ENCODE measurements at places on chromosomes 16 and 17. TPM values are rescaled to one million over a fixed set of nuclear protein-coding genes. Genes with fewer than 3 reads are reported as not detected.
A peak's percentile ranks its signal among the peaks of the same experiment; 100 is the strongest.

DNA sequence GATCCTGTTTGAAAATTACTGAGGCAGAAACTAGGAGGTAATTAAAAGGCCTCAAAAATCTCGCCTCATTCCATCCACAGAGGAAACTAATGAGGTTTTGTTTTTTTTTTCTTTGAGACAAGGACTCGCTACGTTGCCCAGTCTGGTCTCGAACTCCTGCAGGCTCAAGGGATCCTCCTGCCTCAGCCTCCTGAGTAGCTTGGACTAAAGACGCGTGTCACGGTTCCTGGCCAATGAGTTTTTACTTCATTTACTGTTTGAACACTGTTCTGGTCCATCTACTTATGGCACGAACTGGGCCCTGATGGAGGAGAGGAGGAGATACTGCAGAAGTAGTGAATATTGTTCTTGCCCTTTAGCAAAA, 600 bp upstream of the BLTP2 start:
- DNase-seq = no peak

GRCh38 chr16:57508035-57508425, 21.7 kb upstream of the DOK4 start:
- no peak for DNase-seq

- DNase-seq = no peak
These were observed 220.1 kb downstream of the CCDC182 start for GRCh38 chr17:57524839-57525568.

DNA sequence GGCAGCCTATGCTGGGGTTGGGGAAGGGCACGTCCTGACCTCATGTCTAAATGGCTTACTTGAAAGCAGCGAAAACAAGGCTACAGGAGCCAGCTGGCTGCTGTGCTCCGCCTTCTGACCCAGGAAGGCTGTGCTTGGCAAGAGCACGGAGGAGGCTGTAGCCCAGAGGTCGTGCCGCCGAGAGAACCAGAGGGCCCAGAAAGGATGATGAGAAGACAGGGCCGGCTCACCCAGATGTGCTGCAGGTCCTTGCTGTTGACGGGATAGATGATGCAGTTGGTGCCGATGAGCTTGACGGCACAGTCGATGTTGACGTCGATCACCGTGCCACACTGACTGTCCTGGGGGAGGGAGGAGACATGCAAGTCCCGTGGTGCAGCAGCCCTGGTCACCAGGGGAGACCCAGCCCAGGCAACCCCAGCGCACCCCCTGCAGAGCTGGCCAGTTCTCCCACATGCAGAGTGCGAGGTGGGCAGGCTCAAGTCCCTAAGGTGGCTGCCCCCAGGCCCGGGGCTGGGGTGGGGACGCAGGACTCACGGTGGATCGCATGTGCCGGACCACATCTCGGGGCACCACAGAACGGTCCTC, 20.7 kb downstream of the SPHK1 start:
- no peak for DNase-seq

DNA sequence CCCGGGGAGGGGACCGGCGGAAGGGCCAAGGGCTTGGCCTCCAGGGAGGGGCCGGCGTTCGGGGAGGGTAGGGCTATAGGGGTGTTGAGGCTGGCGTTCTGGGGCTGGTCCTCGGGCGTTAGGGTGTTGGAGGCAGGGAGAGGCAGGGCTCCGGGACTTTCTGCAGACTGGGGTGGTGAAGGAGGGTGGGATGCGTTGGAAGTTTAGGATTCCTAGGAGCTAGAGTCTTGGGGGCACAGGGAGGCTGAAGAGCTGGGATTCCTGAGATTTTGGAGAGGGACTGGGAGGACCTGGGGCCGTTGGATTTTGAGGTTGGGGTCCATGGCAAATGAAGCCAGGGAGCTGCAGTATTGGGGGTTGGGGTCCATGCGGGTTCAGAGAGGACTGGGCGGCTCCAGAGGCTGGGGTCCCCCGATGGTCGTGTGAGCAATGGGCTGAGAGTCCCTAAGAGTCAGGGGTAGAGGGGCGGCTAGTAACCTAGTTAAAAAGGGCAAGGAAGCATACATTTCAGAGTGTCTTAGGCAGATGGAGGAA, 740 bp downstream of the NFATC2IP start:
- no peak for DNase-seq

DNA sequence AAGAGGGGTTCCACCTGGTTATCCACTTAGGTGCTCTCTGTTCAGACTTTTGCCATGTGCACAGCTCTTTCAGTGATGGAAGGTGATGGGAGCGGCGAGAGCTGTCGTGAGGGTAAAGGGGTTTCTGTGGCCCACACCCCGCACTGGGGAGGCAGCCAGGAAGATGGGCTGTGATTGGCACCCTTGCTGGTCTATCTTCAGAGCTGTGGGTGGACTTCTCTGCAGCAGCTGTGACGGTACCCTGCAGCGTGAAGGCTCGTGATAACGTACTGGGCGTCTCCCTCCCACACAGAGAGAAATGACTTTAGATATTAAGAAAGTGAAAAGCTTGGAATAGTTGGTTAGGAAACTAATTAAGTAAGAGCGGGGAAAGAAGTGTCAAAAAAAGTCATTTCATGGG, 45.8 kb downstream of the MPRIP start:
- DNase-seq = no peak

DNA sequence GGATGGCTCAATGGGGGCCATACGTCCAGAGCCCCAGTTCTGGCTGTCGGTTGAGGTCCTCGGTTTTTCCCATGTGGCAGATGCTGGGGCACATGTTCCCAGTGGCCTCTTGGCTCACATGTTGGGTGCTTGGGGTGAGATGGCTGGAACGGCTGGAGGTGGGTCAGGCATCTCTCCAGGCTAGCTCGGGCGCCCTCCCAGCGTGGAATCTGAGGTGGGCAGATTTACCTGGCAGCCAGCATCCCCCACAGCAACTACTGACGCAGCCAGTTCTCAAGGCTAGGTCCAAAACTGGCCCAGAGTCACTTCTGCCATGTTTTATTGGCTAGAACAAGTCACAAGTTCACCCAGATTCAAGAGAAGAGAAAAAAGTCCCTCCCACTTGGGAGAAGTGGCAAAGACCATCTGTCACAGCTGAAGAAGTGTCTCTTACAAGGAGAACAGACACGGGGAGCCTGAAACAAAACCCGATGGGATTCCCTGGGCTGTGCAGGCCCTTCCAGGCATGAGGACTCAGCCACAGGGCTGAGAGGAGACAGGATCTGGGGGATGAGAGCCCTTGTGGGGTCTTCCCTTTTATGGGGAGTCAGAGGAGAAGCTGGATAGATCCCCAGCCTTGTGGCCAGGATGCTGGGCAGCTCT, 15.2 kb downstream of the ACE start:
- DNase-seq = no peak

DNA sequence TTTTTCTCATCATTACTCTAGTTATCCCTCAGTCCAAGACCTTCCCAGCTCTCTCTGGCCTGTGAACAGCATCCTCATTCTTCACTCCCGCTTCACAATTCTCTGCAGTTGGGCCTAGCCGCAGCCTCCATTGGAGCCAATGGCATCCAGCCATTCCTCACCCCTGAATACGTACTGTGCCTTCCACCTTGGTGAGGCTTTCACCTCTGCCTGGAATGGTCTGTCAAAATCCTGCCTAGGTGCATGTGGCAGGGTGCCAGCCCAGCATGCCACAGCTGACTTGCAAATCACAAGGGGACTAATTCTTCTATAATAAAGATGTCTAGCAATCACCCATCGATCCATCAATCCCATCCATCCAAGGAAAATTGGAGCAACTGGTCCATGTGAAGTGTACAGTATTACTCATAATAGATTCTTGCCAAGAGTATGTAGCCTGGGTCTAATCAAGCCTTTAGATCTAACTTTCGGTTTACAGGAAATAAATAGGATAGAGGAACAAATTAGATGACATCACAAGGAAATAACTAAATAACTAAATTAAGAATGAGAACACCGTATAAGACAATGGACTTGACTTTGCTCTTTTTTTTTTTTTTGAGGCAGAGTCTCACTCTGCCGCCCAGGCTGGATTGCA, 5.1 kb upstream of the CX3CL1 start:
- no peak for DNase-seq

DNA sequence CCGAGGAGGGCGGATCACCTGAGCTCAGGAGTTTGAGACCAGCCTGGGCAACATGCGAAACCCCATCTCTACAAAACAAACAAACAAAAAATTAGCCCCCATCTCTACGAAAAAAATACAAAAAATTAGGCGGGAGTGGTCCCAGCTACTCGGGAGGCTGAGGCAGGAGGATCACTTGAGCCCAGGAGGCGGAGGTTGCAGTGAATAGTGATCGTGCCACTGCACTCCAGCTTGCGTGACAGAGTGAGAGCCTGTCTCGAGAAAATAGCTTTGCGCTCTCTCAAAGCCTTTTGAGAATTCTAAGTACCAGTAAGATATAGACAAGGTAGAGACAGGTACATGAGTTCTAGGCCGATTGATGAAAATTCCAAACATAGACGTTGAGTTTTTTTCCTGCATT, 2.0 kb downstream of the SOCS7 start:
- no peak for DNase-seq

DNA sequence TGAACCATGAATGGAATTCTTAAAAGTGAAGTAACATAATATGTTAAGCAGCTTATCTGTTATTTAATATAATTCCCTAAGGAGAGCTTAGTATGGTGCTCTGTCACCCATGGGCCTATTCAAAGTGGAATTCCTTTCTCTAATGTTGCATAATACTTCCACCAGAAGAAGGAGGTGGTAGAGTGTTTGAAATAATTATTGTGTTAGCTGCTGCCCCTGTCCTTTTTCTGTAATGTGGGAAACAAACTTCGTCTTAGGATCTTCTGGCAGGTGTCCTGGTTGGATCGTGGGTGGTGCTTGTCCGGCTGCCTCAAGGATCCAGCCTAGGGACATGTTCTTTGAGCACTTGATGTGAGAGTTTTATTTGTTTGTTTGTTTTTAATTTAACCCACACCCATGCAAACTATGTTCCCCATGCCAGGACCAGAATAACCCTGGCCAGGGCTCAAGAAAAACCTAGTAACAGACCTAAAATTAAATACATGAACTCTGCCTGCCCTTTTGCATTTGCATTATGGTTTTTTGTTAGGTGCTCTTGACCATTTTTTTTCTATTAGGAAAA, 46.1 kb downstream of the ZNRF1 start:
- no peak for DNase-seq

DNA sequence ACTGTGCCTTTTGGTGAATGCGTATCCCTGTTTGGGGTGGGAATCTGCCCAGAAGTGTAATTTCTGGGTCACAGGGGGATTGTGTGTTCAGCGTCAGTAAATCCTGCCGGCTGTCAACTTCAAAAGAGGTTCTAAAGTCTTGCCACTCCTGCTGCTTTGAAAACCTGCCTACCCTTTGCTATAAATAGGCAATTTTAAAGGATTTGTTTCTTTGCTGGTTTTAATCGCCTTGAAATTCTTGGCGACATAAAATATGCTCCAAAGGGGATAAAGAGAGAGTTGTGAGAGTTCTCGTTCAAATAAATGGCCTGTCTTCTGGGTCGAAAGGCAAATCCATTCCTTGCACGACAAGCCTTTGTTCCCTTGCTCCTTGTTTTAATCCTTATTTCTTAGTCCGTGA, 143.4 kb downstream of the IRF8 start:
- no peak for DNase-seq

Gene MFAP4
- total RNA-seq = 21.4 TPM

- no peak for DNase-seq
These were observed 62.0 kb downstream of the SLC39A11 start for GRCh38 chr17:73030501-73030921.

Gene LRRC46
- total RNA-seq = 0.19 TPM

Gene PMP22
- total RNA-seq = 12.5 TPM

DNA sequence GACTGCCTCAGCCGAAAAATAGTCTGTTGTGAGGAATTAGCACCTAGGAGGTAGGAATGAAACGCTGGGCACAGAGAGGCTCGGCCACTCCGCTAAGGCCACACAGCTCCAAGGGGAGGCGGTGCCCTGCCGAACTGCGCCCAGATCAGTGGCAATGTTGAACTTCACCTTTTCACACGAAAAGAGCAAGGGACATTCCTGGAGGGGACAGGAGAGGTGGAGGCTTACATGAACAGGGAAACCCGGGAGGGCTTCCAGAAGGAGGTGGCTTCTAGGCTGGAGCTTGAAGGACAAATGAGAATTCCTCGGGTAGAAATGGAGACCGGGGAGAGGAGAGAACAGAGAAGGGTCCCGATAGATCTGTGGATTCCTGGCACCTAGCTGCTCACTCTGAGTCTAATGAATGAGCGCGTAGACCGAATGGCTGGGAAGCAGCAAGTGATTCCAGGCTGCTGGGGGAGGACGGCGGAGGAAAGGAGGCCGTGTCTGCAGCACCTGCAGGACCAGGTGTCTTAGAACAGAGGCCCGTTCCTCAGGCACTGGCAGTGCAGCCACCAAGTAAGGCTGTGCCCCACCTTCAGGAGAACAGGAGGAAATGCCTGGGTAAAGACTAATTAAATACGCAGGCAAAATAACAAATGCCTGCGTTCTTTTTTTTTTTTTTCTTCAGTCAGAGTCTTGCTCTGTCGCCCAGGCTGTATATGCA, 722 bp upstream of the SLC38A10 start:
- DNase-seq = peak; percentile 66

DNA sequence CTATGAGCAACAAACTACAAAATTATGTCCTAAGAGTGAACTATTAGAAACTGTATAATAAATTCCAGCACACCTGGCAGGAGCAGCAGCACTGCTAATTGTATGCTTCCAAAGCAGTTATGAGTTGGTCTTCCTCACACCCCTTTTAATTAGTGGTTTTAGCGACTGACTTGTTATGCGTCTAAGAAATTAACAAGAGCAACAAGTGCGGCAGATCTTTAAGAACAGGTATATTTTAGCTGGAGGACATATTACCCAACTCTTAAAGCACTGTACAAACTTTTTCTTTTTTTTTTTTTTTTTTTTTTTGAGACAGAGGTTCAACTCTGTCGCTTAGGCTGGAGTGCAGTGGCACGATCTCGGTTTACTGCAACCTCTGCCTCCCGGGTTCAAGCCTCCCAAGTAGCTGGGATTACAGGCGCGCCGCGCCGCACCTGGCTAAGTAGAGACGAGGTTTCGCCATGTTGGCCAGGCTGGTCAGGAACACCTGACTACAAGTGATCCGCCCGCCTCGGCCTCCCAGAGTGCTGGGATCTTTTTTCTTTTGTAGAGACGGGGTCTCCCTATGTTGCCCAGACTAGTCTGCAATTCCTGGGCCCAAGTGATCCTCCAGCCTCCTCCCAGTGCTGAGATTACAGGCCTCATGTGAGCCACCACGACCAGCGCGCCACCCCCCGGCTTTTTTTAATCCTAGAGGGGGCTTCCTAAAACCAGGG, 1.6 kb upstream of the FBXL20 start:
- DNase-seq = no peak
